ENCODE measurements at places on chromosomes 16 and 17.
A peak's percentile ranks its signal among the peaks of the same experiment; 100 is the strongest.

DNA sequence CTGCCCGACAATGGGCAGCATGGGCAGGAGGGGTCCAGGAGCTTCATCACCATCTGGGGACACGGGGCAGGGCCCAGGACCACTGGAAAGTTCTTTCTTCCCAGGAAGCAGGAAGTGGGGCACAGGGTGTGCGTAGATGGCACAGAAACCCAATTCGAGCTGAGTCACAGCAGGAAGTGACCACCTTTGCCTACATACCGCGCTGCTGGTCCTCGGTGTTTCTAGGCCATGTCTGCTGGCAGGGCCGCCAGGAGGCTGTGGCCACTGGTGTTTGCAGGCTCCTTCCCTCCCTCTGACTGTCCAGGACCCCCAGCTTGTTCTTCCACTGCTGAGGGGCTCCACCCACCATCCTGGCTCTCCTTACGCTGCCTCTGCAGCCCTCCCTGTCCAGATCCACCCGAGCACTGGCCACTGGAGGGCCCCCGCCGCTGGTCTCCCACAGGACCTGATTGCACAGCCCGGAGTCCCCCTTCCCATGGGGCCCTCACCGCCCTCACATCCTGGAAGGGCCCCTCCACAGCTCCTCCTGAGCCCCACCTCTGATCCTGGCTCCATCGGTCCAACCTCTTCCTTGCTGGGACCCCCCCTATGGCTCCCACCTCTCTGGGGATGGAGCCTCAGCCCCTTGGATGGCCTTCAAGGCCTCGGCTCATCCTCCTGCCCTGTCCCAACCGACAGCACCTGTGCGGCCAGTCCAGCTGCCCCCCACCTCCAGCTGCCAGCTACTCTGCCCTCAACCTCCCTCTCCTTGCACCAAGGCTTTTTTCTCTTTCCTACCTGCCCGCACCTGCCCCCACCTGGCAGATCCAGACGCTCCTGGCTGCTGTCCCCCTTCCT lies 14.5 kb upstream of the RASD1 start:
- DNase-seq = no peak

GRCh38 chr17:10114931-10115535 lies 83.4 kb downstream of the GAS7 start:
- no peak for DNase-seq

DNA sequence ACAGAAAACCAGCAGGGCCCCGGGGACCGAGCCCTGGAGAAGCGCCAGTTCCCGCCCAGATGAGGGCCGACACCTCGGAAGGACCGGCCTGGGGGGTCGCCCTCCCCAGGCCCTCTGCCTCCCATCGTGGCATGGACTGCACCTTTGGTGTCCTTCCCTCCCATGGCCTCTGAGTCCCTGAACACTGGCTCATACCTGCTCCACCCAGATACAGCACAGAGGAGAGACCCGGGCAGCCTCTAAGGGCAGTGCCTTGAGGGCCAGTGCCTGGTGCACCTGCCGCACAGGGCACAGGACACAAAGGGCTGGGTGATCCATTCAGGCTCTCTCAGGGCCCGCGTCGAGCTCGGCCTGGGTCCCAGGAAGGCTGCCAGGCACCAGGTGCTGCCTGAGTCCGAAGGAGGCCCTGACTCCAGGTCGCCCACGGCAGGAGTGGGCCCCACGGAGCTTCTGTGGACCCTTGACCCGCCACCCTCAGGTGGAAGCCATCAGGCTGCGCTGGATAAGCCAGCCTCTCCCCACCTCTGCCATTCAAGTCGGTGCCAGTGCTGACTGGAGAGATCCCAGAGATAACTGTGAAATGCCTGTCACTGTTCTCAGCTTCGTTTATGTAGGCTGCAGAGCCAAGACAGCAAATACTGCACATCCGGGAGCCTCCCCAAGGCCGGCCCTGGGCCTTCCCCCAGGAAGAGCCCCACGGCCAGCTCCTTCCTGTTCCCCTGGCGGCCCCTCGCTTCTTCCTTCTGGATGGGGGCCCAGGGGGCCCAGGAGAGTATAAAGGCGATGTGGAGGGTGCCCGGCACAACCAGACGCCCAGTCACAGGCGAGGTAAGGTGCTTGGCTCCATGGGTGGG lies at the start of gene ZG16B:
Gene ZG16B (plus strand): TSS at position 803 of the 854 bp plus-strand sequence. CDS start 139 bp downstream, outside the sequence.
- DNase-seq = no peak

DNA sequence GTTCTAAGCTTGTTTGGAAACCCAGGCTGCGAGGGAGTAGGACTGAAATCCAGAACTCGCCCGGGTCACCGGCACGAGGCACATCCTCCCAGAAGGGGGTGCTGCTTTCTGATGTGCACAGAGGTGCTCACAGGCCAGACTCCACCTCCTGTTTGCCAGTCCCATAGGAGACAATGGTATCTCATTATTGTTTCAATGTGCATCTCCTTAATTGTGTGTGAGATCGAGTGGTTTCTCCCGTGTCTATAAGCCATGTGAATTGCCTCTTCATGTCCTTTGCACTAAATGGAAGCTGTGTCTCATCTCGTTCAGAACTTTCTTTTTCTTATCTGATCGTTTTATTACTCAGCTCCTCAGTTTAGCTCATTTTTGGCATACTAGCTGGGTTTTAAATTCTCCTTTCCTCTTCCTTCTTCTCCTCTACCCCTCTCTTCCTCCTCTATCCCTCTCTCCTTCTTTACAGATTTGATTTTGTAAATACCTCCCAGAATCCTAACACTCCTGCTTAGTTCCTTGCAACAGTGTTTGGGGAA lies 32.1 kb upstream of the PRKCB start:
- DNase-seq = peak; percentile 11

DNA sequence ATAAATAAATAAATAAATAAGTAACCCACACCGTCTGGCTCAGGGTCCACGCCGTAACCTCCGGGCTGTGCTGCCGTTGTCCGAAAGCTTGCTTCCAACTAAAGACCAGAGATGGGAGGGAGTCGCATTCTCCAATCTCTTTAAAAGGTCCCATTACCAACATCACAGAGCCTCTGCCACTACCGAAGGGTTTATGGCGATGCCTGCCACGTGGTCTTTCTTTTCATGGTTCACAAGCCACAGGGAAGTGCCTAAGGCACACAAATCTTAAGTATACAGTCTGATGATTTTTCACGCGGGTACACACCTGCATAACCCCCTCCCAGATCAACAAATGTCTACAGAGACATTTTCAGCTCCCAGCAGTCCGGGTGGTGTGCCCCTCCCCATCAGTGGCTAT lies 1.4 kb downstream of the COTL1 start:
- DNase-seq = no peak

DNA sequence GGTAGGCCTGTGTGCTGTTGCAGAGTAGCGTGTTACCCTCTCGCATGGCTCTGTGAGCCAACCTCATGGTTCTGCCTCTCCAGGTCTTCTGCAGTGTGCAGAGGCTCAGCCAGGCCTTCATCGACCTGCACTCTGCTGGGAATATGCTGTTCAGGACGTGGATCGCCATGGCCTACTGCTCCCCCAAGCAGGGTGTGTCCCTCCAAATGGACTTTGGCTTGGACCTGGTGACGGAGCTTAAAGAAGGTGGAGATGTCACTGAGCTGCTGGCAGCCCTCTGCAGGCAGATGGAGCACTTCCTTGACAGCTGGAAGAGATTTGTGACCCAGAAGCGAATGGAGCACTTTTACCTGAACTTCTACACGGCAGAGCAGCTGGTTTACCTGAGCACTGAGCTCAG lies 75.8 kb upstream of the ENDOV start:
- DNase-seq = no peak
